ENCODE measurements at places on chromosomes 16 and 17.

DNA sequence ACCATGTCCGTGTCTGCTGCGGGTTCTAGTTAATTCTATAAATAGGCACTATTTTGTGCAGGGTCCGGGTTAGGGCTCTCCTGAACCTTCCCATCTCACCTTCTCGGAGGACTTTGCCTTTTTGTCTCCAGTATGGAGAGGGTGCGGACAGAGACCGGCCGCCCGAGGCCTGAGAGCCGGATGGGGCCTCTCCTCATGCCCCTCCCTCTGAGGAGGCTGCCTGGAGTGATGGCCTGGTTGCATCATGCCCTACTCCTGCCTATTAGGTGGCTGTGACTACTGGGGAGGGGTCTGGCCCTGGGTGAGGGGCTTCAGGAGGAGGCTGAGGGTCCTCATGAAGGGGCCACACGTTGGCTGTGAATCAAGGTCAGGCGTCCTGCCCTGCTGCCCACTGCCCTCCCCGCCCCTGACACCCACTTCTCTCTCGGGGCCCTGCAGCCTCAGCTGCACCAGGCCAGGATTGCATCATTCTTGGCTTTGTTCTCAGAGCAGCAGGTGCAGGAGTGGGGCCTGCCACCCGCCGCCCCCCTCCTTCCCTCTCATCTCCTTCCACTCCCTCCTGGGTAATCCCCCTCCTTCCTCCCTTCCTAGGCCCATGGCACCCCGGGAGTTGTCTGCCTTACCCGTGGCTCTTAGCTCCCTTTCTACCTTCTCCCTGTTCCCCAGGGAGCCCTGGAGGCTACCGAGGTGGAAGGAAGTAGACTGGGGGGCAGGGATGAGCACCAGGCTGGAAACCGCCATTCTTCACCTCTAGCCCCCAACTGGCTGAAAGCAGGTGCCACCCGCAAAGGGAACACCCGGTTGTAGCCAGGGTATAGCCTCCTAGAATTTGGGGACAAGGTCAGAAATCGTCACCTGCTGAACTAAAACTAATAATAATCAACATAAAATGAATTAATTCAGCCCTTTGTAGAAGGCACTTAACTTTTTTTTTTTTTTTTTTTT lies 12.7 kb upstream of the ARHGAP23 start:
- no peak for DNase-seq

- no peak for DNase-seq
Measured at GRCh38 chr17:81200695-81201580, 21.8 kb downstream of the CEP131 start.

GRCh38 chr16:74249846-74250245 lies 46.8 kb upstream of the PSMD7 start:
- DNase-seq = no peak

- DNase-seq = no peak
Measured at GRCh38 chr16:81567987-81568748, 123.6 kb downstream of the CMIP start.

DNA sequence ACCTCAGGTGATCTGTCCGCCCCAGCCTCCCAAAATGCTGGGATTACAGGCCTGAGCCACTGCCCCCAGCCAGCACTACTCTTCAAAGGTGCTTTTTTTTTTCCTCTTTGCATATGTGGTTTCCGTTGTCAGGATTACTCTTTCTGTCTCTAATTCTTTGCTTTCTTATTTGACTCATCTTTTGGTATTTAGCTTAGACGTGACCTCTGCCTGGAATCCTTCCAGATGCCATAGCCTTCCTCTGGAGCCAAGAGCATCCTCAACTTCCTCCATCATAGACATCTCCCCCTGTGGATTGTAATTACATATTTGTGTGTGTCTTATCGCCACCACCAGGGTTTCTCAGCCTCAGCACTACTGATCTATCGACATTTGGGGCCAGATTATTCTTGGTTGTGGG lies 84.4 kb upstream of the XYLT1 start:
- DNase-seq = no peak

- peak; percentile 48 for DNase-seq
Measured at GRCh38 chr17:82592767-82593589, 55.3 kb downstream of the WDR45B start.

DNA sequence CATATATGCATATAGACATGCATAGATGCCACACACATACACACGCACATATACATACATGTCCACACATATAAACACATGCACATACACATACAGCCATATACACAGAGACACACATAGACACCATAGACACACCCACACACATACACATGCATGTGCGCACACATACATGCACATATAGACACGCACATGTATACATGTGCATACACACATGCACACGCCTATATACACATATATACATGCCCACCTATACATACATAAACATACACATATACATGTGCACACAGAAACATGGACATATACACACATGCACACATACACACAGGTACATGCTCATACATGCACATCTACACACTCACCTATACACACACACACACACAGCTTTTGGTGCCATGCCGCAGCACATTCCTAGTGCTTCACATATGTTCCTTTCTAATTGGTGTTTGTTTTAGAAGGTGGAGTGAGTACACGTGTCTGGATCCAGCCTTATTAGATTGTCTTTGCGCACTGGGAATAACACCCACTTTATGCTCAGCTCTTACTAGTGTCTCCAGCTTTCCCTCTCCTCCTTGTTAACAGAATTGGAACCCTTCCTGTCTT lies 198.0 kb downstream of the RPTOR start:
- DNase-seq = no peak

- no peak for DNase-seq
Measured at GRCh38 chr17:7833795-7834541, at the start of gene KDM6B. KDM6B (plus strand) TSS chr17:7834217; CDS start chr17:7845555, 11,338 bp downstream.

DNA sequence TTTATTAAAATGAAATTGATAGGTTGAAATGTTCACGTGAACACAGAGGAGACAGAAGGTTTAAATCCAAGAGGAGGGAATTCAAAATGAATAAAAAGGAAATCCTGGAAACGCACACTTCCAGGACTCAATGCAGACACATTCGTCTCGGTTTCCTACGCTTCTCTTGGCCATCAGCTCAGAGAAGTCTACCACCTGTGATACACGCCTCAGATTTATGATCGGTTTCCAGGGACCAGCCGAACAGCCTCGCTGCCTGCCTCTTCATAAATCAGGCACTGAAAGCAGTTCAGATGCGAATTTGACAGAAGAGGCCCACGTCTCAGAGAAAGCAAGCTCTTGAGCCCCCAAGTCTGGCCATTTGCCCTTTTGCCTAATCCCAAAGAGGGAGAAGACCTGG lies 125.5 kb upstream of the IRX3 start:
- no peak for DNase-seq

DNA sequence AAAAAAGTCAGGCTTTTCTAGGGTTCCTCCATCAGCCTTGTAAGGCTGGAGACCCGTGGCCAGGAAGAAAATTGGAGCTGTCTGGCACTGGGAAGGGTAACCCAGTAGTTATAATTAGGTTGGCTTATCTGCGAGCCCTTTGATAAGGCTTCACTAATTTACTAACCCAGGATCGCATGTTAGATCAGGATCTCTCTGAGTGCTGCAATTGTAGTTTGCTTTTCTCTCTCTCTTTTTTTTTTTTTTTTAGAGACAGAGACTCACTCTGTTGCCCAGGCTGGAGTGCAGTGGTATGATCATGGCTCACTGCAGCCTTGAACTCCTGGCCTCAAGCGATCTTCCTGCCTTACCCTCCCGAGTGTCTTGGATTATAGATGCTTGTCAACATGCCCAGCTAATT lies 17.0 kb downstream of the ABCC1 start:
- no peak for DNase-seq

DNA sequence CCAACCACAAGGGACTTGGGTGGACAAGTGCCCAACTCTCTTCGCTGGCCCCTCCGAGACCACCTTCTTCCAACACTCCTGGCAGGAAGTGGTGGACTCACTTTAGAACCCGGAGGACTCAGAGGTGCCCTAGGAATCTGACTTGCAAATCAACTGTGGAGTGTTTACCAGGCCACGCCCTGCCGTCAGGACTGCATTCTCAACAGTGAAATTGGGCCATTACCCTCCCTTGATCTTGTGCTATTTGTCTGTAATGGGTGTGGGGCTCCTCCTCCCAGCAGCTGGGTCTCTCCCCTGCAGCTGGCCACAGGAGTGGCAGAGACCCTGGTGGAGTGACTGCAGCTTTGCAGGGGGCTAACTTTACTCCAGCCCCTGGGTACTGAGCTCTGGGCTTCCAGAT lies 212.2 kb upstream of the RPL38 start:
- no peak for DNase-seq

- no peak for DNase-seq
Measured at GRCh38 chr17:81514489-81514738, 1.8 kb upstream of the ACTG1 start.

- no peak for DNase-seq
Measured at GRCh38 chr16:75503801-75504200, 8.6 kb upstream of the CHST6 start.

GRCh38 chr16:11273721-11274324 lies 394 bp upstream of the PRM3 start:
- no peak for DNase-seq

DNA sequence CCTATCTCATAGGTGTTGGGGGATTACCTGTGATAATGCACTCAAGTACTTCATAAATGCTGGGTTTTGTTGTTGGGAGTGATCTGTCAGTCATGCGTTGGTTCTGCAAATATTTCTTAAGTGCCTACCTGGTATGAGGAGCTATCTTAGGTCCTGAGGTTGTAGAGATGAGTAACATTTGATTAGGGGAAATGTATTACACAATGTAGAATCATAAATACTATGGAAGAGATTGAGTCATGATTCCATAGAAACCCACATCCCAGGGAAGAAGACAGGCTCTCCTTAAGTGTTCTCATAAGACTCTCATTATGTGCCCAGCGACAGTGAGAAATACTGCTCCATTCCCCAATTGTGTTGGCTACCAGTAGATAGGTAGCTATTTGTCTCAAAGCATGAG lies 240.1 kb downstream of the FTO start:
- no peak for DNase-seq

- no peak for DNase-seq
Measured at GRCh38 chr17:42025191-42025579, 5.3 kb downstream of the NKIRAS2 start.

GRCh38 chr16:88703486-88704309 lies 2.5 kb downstream of the RNF166 start:
- no peak for DNase-seq

GRCh38 chr17:50181591-50182560 lies 16.1 kb downstream of the SGCA start:
- DNase-seq = no peak

GRCh38 chr16:55499281-55499680 lies 9.6 kb upstream of the LPCAT2 start:
- DNase-seq = no peak

GRCh38 chr17:51645056-51645455 lies 384.7 kb downstream of the UTP18 start:
- no peak for DNase-seq

DNA sequence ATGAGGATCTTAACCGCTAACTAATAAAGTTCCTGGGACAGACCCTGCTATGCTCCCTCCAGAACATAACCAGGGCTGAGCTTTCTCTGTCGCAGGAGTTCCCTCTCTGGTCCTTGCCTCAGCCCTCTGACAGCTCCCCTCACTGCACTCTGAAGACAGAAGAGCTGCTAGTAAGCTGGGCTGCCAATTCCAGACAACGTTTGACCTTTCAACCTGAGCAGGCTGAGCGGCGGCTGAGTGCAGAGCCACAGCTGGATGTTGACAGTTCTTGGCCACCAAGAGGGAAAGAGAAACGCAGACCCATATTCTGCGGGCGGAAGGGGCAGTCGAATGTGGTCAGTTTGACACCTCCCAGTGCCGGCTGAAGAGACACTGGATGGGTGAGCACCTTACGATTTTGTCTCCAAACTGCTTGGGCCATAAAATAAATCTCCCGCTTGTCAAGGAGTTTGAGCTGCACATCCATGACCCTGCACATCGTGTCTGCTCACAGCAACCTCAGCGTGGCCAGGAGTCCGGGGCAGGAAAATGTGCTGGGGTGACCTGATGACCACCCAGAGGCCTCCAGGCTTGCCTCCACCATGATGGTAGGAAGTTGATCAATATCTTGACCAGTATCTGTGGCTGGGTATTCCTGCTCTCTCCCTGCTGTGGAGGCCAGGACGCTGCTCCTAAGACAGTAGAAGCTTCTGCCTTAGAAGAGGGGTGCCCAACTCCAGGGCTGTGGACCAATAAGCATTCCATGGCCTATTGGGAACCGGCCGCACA lies 209.2 kb downstream of the PARN start:
- DNase-seq = no peak

GRCh38 chr17:44384823-44385286 lies 4.6 kb downstream of the ITGA2B start:
- no peak for DNase-seq

DNA sequence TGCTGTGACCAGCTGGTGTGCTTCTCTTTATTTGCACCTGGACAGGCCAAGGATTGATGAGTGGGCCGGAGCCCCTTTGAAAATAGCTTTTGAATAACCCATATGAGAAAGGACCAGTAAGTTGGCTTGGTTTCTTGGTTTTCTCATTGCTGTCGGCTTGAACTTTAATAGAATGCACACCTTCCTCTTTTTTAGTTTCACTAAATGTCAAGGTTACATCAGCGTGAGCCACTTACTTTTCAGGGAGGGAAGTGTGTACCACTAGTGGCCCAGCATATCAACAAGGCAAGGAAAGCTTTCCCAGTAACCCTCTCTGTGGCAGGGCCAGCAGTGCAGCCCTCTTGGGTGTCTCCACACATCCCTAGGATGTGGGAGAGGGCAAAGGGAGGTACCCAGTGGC lies 433.3 kb downstream of the CA10 start:
- DNase-seq = no peak

DNA sequence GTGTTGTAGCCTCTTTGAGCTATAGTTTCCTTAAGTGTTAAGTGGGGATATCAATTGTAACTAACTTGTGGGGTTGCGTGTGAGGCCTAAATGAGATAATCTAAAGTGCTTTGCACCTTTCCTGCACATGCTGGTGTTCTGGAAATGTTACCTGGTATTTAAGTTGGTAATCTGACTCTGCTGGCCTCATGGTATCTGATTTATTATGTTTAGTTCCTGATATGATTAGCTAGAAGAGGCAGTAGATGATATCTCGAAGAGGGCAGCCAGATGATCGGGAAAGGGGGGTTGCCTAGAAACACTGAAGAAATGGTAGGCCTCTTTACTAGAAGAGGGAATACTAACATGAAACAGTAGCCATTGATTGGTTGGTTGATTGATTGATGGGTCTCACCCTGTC lies 65.4 kb upstream of the CLEC18A start:
- DNase-seq = no peak

DNA sequence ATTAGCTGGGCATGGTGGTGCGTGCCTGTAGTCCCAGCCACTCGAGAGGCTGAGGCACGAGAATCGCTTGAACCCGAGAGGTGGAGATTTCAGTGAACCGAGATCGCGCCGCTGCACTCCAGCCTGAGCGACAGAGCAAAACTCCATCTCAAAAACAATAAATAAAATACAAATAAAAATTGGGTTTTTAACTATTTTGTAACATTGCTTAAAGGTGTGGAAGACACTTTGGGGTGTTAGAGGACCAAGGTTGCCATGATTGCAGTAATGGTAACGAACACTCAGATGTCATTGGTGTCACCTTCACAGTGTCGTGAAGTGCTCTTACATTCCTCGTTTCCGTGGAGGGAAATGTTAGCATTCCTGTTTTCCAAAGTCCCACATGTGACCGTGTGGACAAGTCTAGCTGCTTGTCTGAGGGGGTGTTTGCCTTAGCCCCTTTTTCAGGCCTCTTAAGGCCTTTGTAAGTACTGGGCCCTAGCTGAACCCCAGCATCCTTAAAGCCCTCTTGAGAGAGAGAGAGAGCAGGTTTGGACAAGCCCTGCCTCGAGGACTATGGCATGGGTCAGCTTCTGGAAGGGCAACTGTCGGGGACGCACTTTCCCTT lies 8.6 kb downstream of the C16orf96 start:
- DNase-seq = no peak

Data from iPS DF 19.7 (cell line).